Skin of body (tissue), 3 donors: ENCODE measurements at places on chromosomes 7 and 10. TPM values are rescaled to one million over a fixed set of nuclear protein-coding genes. Genes with fewer than 3 reads are reported as not detected.

Gene SYT15
- total RNA-seq: 0.79 TPM

Gene CEP55
- 7.8 TPM for total RNA-seq

Gene MKX
- 4.0 TPM for total RNA-seq

Gene PALD1
- total RNA-seq: 8.6 TPM

Gene EVX1
- total RNA-seq: not detected
